Esophagus squamous epithelium (tissue), 5 donors: ENCODE measurements at places on chromosomes 7 and 10.

DNA sequence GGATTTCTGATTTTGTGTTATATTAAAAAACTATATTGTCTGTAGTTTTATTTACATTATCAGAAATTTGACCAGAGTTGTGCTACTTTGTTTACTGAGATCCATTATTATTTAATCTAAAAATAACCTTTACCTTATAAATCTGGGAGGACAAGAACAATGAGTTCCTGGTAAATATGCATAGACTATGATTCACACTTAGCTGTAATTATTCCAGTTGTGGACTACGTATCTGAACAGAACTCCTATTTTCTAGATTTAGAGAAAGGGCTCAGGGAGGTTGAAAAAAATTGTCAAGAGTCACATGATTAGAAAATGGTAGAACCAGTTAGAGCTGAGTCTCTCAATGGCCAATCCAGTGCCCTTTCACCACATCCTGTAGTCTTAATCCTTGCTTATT, 4.2 kb upstream of the GPR158 start:
- no peak for DNase-seq

GRCh38 chr7:121084256-121084655, 95.7 kb downstream of the CPED1 start:
- no peak for DNase-seq

GRCh38 chr7:87038993-87039690, 20.3 kb downstream of the ELAPOR2 start:
- no peak for DNase-seq

DNA sequence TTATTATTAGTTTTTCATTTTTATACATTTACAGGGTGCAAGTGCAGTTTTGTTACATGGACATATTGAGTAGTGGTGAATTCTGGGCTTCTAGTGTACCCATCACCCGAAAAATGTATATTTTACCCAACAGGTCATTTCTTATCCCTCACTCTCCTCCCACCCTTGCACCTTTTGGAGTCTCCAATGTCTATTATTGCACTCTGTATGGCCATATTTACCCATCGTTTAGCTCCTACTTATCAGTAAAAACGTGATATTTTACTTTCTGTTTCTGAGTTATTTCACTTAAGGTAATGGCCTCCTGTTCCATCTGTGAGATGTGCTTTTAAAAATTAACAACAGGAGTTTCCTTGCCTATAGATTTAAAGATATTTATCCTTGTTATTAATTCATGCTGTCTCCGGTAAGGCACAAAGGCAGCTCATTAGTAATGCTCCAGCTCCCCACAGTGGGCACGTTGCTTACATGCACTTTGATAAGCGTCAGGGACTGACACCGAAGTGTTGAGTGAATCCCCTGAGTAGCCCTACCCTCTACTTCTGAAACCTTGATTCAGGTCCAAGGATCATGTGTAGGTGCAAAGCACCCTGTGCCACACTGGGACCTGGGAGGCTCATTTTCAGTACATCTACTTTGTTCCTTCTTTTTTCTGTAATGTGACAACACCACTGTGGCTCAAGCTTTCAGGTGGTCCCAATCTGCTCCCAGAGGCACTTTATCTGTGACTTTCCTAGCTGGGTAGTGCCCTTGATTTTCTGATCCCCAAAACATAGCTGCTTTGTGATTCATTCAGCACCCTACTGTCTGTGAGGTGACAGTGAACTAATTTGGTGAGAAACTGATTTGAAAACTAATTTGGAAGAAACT, 27.3 kb downstream of the HYAL4 start:
- no peak for DNase-seq

DNA sequence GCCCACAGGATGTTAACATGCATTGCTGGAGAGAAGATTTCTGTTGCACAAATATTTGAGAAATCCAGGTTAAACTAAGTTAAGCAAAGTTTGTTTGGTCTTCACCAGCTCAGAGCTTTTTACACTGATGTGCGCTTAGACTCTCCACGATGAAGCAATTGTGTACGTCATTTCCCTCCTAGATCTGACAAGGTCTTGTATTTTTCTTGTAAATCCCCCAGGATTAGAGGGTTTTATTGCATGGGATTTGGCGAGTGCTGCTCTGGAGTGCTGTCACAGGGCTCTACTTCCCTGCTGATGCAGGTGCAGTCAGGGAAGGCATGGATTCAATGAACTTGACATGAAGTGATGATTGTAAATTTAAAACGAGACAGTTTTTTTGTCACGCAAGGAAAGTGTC, 173.3 kb downstream of the PDE1C start:
- no peak for DNase-seq

DNA sequence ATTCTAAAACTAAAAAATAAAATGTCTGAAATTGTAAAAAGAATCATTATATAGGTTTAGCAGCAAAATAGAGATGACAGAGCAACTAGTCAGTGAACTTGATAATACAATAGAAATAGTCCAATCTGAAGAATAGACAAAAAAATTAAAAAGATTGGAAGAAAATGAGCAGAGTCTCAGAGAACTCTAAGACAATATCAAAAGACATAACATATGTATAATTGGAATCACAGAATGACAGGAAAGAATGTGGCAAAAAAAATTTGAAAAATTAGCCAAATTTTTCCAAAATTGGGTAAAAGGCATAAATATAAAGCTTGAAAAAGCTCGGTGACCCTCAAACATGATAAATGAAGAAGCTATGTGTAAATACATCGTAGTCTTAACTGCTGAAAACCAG, 38.0 kb upstream of the CASD1 start:
- no peak for DNase-seq

DNA sequence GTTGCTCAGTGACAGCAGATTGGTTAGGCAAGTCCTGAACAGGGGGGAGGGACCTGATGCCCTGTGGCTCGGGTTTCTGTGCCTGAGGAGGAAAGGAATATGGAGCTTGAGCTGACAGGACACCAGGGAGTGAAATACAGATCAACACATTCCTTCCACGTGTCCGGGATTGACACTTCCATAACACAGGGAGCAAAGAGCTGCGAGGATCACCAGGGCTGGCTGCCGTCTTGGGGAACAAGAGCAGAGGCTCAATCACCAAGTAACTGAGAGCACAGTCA, 36.7 kb upstream of the EFCAB10 start:
- DNase-seq, result no peak

DNA sequence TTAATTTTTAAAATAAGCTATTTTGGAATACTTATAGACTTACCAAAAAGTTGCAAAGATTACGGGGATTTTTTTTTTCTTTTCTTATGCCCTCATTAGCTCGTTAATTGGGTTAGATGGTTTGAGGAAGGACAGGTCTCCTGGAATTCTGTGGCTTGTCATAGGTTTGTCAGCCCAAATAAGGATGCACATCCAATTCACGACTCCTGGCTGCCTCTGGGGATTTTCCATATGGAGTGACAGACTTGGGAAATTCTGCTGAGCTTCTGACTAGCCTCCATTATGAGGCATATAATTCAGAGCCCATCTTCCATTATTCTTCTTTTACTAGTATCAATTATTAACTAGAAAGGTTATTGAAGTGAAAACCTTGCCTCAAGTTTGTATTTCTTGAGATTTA, 102.1 kb downstream of the AUTS2 start:
- DNase-seq, result no peak

DNA sequence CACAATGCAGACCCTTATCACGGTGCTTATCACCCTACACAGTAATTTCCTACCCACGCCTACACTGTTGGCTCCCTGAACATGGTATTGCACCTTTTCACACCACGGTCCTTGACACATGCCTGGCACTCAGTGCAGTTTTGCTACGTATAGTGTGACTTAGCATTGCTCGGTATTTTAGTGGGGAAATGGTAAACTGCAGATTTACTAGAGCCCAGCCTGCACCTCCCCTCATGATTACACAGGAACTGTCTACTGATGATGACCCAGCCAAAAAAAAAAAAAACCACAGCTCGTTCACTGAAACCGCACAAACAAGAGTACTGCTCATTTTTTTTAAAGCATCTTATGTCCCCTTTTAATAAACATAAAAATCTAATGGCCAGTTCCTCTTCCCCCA, 124.2 kb upstream of the ZNF746 start:
- no peak for DNase-seq

- no peak for DNase-seq
These were observed 101.8 kb upstream of the FZD8 start for GRCh38 chr10:35743851-35744250.

GRCh38 chr7:7895004-7895650, 73.5 kb upstream of the GLCCI1 start:
- DNase-seq, result no peak

DNA sequence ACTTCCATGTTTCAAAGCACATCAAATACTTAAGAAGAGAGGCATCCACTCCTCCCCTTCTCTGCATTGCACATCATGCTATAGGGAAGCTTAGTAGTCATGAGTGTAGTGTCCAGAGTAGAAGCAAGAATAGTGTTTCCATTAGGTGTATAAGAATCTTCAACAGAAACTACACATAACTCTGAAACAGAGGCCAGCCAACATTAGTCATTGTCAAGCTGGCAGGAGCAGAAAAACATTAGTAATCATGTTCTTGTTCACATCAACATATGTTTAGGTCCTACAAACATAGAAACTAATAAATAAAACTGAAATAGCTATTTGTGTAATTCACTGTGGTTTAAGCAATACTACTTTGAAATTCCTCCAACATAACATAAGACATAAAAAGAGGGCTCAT, 370.2 kb downstream of the PPP1R3A start:
- no peak for DNase-seq
